ENCODE measurements at places on chromosomes 3 and 15.
A peak's percentile ranks its signal among the peaks of the same experiment; 100 is the strongest.

DNA sequence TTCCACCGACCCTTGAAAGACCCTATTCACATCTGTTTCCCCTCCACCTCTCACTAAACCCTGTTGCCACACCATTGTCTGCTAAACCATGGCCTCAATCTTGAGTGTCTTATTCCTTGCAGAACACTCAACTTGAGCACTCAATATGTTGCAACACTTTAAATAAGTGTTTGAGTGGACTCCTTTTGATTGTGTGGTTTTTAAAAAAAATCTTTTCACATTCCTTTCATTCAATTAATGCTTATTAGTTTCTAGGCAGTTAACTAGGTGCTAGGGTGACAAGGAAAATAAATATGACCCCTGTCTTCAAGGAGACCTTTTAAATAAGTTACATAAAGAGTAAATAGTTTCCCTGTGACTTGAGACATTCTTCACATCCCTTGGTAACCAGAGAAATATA, 13.3 kb upstream of the HHLA2 start:
- DNase-seq, result no peak

GRCh38 chr15:73052653-73053397, 562 bp downstream of the NEO1 start:
- DNase-seq, result peak; percentile 61

GRCh38 chr15:88331291-88331690, 74.8 kb upstream of the NTRK3 start:
- peak; percentile 78 for DNase-seq

DNA sequence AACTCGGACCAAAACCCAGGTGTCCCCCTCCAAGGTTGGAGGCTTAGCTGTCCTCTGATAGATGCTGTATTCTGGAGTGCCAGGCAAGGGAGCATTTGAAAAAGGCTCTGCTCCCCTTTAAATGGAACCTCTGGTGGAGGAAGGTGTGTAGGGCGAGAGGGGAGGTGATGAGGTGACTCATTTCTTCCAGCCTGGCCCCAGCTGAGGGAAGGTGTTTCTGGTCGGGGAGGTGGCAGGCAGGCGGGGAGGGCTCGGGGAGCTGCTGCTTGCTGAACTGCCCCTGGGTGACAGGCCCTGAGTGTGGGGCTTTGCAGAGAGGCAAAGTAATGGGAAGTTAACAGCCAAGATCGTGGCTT, 18.8 kb downstream of the PSTPIP1 start:
- DNase-seq, result no peak

DNA sequence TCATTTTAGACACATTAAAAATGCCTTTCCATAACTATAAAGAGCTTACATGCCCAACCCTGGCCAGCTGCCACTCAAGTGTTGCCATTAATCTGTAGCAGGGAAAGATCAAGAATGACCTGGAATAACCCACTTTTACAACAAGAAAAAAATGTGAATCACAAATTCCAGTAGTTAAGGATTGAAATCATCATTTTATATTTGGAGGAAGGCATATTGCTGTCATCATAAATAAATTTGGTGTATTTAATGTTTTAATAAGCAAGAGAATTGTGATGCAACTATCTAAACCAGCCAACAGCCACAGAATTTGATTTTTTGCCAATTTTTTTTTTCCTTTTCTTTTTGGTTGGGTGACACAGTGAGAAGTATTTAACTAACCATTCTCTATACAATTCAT, 240.0 kb upstream of the SEMA6D start:
- no peak for DNase-seq

DNA sequence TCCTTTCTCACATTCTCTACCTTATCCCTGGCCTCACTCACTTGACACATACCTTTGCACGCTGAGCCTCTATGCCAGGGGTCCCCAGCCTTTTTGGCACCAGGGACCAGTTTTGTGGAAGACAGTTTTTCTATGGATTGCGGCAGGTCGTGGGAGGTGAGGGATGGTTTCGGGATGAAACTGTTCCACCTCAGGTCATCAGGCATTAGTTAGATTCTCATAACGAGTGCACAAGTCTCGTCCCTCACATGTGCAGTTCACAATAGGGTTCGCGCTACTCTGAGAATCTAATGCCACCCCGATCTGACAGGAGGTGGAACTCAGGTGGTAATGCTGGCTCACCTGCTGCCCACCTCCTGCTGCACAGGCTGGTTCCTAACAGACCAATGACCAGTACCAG, 112.5 kb upstream of the EIF1B start:
- no peak for DNase-seq

DNA sequence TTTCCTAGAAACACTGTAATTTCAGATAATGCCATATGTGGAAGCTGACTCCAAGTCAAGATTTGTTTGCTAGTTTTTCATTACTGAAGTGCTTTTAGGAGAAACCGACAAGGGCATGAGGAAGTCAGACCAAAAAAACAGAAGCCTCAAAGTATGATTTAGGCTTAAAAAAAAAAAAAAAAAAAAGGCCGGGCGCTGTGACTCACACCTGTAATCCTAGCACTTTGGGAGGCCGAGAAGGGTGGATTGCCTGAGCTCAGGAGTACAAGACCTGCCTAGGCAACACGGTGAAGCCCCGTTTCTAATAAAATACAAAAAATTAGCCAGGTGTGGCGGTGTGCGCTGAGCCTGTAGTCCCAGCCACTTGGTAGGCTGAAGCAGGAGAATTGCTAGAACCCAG, 11.6 kb downstream of the RPL15 start:
- DNase-seq, result no peak

GRCh38 chr3:67384760-67385397, 269.5 kb downstream of the SUCLG2 start:
- peak; percentile 53 for DNase-seq

DNA sequence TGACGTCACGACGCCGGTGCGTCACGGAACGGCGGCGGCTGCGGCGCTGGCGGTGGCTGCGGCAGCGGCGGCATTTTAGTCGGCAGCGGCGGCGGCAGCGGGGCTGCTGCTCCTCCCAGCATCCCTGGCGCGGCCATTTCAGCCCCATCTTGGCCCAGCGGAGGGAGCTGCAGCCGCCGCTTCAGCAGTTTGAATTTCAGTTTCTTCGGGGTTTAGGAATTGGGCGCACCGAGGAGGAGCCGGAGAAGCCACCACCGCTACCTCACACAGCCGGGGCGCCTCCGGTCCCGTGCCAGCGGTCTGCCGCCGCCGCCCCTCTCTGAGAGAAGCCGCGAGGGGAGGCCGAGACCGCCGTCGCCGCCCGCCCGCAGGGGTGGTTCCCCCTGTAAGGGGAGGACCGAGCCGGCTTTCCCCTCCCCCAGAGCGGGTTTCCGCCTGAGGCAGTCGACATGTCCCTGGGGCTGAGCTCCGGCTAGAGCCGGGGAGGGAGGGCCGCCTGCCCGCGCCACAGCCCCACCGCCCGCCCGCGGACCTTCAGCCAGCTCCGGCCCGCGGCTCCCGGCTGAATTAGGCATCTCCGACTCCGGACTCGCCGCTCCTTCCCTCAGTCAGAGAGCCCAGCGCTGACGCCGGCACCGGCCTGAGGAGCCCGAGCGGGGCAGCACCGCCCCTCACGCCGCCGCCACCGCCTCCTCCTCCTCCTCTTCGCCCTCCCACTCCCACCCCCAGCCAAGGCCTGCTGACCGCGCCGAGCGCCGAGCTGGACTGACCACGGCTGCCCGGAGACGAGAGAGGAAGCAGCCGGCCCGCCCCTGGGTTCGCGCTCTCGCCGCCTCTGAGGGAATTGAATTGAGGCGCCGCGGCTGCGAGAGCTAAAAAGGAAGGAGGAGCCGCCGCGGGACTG, at the start of gene TSC22D2:
Gene TSC22D2, plus strand, starts transcription at position 78 of the 904 bp plus-strand sequence. CDS start 1,053 bp downstream, outside the sequence.
- DNase-seq, result peak; percentile 96

GRCh38 chr3:115042351-115042750, 104.7 kb downstream of the ZBTB20 start:
- DNase-seq, result no peak

- DNase-seq, result no peak
Observed at GRCh38 chr15:34812369-34812768, 17.0 kb upstream of the ACTC1 start.

DNA sequence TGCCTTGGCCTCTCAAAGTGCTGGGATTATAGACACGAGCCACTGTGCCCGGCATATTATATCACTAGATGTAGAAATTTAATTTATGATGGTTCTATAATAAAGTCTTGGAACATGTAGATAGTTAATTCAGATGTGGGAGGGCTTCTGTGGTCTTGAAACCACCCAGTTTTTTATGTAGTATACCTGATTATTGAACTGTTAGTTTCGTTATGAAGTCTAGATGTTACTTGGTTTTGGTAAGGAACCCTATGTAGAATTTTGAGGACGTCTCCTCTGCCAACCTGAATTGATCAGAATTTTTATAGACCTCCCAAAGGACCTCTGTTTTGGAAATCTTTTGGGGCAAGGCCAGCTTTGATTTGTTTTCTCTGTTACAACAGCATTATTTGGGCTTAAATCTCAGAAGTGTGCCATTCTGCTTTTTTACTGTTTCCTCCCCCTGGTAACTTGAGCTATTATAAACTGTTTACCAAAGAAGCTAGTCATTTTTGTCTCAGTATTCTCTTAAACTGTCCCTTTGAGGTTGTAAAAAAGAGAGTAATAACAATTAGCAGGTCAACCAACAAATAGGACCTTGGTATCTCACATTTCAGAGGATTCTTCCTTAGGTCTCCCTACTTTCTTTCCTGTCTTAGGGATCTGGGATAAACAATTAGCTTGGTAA, 20.8 kb downstream of the AKAP13 start:
- peak; percentile 43 for DNase-seq

DNA sequence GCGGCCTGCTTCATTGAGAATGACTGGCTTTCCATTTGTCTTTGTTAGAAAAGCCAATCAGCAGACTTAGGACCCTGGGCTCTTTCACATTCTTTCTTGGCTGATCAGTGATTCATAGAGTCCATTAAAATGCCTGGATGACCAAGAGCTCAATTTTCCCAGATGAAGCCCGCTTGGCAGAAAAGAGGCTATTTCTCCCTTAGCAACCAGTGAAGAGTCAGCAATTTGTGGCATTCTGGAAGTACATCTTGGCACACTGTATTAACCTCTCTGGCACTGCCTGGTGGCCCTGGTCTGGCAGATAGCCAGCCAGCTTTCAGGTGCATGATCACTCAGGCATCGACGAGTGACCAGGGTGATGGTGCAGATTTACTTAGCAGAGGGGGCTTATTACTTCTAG, 145.7 kb upstream of the PLAAT1 start:
- DNase-seq, result no peak

- no peak for DNase-seq
Observed at GRCh38 chr15:63461230-63461985, 43.0 kb upstream of the USP3 start.

DNA sequence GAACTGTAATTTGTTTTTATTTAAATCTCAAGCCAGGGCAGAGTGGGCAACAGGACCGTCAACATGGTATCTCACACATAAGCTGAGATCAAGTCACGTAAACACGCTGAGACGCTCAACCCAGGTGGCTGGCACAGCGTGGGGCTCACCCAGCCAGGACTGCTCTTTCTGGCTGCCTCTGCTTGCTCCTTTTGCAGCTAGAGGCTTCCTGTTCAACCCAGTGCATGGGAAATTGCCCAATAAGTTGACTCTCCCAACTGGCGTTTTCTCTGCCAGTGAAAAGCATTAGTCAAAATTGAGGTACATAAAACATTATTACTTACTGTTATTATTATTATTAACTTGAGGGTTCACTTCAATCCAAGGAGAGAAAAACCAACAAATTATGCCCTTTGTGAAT, 398.1 kb downstream of the NR2F2 start:
- no peak for DNase-seq

DNA sequence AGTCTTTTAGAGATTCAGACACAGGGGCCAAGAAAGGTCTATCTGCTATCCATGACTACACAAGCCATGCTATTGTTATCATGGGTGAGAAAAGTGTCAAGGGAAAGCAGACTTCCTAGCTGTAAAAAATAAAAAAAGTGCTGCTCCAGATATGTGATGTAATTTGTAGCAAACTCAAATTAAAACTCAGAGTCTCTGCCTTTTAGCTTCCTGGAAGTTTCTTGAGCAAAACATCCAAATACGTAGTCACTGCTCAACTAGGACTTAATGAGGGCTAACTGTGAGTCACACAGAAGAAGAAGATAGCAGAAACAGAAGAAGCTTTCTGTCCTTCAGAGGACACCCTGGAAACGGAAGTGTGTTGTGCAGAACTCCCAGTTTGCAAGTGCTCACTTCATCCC, 393.4 kb upstream of the NR2F2 start:
- DNase-seq, result no peak

DNA sequence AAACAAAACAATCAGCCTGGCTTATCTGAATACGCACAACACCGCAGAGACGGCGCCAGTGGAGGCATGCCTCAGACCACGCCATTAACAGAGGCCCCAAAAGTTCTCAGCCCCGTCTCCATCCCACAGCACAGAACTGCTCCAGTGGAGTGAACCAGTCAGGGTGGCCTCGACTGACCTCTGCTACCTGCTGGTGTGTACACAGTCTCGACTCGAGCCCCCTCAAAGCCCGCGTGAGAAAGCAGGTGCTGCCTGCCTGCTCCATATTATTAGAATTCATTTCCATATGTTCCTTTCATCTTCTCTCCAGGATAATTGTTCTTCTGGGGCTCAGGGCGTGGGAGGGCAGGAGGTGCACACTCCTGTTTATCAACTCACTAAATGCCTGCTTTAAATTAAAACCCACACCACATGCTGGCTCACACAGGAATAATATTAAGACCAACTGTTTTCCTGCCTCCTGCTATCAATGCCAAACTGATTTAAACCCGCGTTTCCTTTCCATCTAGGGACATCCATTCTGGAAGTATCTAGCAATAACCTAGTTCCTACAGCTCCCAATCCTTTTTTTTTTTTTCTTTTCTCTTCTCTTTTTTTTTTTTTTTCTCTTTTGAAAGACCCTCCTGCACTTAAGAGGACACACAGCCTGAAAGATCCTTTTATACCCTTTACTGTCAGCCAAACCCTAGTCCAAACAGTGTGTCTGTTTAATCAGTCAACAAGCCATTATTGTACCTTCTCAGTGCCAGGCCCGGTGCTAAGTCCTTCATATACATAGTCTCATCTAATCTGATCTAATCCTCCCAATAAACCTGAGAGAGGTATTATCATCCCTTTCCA, 101.2 kb downstream of the TLE3 start:
- DNase-seq, result no peak

GRCh38 chr3:180571831-180572598, 29.9 kb upstream of the TTC14 start:
- DNase-seq, result no peak

- DNase-seq, result no peak
Observed at GRCh38 chr15:96560246-96560895, 229.9 kb downstream of the NR2F2 start.

GRCh38 chr3:171883257-171883892, 40.2 kb downstream of the TMEM212 start:
- no peak for DNase-seq

DNA sequence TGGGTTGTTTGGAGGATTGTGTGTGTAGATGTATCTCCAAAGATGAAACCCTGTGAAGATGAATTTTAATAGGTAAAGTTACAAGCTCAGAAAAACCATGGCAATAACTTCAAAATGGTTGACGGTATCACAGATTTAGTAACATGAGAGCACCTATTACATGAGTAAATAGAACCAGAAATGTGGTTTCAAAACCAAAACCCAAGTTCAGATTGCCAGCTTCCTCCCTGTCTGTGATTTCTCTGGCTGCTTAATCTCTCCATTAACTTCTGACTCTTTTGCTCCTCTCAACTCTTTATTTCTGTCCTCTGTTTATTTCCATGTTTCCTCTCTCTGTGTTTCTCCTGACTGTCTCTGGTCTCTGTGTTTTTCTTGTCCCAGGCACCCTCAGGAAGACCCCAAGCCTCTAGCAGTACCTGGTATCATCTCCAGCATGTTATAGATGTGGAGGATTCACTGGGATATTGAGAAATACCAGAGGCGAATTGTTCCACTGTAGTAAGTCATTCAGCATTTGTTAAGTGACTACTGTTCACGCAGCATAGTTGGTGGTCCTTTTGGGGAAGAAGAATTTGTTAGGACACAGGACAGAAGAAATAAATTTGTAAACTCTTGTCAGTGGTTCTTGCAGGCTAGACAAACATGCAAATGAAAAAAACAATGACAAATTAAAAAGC, 138.8 kb downstream of the BBX start:
- DNase-seq, result no peak

All from NAMALWA (cell line).